ENCODE measurements at places on chromosomes 11 and 22.

DNA sequence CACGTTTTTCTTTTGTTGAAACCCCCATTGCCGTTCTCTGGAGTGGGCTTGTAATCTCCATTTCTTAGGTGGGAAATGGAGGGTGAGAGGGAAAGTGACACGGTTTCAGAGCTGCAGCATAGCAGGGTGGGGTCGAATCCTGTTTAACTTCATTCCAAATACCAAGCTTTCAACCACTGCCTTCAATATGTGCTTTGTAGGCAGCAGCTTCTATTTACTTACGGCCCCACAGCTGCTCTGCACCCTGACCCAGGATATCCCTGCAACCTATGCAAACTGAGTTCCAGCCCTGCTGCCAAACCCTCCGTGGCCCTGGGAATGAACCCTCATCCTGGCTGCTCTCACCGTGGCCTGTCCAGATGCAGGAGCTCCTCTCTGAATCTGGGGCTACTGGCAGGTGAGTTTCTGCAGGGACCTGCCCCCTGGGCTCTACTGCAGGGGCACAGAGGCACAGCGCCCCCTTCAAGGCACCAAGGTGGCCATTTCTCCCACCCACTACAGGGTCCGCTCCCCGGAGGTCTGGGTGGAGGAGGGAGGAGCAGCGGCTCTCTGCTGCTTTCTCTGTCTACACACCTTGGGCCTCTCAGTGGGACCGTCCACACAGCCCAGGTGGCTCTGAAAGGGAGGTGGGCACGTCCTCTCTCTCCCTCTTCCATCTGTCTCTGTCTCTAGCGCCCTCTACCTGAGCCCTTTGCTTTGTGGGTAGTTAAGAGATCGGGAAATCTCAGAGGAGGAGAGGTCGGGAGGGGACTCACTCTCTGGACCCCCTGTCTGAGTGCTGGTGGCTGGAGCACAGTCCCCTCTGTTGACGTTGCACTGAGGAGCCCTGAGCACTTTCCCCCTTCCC is 279.1 kb downstream of the BRD1 start:
- DNase-seq, result no peak

- DNase-seq, result no peak
These were observed 47.5 kb downstream of the RTL6 start for GRCh38 chr22:44450503-44450902.

DNA sequence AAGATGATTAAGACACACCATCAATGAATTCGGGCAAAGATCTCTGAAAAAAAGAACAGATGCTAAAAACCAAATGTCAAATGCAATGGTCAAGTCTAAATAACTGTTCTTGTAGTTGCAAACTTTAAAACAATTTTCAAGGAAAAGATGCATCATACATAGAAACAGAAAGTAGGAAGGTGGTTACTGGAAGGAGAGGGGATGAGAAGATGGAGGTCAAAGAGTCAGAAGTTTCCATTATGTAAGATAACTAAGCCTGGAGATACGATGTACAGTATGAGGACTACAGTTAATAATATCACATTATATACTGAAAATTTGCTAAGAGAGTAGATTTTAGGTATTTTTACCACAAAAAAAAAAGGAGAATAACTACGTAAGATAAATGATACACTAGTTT is 27.1 kb downstream of the CWF19L2 start:
- DNase-seq, result no peak

- no peak for DNase-seq
These were observed 539.7 kb upstream of the CCDC179 start for GRCh38 chr11:23399995-23400394.

- DNase-seq, result peak; percentile 28
These were observed 217.4 kb downstream of the SBF2 start for GRCh38 chr11:10076458-10077141.

GRCh38 chr22:30472994-30473720 is 1.3 kb upstream of the SEC14L3 start:
- DNase-seq, result no peak

DNA sequence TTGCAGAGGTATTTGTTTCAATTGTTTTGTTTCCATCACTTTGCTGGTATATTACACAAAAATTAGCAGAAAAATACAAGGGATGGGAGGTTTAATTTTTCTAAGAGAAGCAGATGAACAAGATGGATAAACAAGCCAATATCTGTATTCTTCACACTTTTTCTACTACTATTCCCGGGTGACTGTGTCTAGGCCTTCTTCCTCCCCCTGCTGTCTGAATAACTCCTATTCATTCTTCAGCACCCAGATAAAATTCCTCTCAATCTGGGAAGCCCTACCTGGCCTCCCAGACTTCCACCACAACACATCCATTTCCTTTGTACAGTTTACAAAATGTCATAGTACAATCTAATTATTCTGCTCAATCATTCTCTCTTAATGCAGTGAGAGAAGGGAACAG is 666.6 kb upstream of the TENM4 start:
- no peak for DNase-seq

Data from CD4-positive, alpha-beta T cell treated with Interleukin-10 for 1 hour (primary cell).